Activated CD4-positive, CD25-positive, alpha-beta regulatory T cell (primary cell): ENCODE measurements at places on chromosomes 5 and 9.

DNA sequence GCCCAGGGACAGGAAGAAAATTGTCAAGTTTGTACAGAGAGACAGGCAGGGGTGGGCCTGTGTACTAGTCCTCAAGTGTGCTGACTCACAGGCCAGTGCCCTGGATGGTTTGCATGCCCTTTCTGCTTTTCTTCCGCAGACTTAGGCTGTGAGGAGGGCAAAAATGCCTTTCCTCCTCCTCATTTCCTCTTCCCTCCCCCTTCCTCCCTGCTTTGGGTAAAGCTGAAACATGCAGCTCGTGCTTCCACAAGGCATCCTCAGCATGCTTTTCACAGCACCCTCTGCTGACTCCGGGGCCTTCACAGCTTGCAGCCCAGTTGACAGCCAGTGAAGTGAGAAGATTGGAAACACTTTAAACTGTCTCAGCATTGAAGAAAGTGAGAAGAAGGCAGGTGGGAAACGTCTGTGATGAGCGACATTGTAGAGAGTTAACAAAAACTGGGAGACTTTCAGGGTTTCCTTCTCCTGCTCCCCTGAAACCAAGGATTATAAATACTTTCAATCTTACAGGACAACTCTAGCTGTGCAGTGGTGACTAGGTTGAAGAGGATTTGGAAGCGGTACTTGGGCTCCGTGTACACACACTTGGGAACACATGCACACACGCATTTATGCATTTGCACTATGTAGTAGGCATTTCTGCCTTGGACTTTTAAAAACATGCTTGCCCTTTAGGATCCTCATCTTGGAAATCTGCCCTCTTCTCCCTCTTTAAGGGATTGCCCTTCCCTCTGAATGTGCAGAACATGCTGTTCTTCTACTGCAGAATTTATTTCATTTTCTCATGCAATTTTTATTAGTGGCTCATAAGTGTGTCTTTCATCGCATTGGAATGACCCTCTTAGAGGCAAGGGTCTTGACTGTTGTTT lies 138.8 kb downstream of the GRIA1 start:
- DNase-seq: no peak

GRCh38 chr9:111542497-111543254 lies 17.7 kb downstream of the ZNF483 start:
- DNase-seq: no peak

DNA sequence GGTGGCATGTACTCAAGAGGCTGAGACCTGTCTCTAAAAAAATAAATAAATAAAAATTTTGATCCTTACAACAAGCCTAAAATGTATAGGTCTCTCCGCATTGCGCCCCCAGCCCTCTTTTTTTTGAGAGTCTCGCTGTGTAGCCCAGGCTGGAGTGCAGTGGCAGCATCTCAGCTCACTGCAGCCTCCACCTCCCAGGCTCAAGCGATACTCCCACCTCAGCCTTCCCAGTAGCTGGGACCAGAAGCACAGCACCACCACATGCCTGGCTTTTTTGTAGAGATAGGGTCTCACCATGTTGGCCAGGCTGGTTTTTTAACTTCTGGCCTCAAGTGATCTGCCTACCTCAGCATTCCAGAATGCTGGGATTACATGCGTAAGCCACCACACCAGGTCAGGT lies 2.2 kb upstream of the GARIN3 start:
- no peak for DNase-seq

DNA sequence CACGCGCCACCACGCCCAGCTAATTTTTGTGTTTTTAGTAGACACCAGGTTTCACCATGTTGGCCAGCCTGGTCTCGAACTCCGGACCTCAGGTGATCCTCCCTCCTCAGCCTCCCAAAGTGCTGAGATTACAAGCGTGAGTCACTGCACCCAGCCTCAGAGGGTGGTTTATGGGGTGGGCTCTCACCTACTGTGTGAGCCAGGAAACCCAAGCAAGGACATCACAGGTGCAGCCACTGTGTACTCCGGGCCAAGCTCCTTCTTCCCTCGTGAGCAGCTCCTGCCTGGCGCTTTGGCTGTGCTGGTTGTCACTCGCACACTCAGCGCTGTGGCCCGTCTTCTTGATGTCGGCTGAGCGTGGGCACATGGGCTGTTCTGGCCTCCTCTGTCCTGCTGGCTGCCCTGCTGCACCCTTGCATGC lies 70.1 kb downstream of the WNK2 start:
- no peak for DNase-seq

DNA sequence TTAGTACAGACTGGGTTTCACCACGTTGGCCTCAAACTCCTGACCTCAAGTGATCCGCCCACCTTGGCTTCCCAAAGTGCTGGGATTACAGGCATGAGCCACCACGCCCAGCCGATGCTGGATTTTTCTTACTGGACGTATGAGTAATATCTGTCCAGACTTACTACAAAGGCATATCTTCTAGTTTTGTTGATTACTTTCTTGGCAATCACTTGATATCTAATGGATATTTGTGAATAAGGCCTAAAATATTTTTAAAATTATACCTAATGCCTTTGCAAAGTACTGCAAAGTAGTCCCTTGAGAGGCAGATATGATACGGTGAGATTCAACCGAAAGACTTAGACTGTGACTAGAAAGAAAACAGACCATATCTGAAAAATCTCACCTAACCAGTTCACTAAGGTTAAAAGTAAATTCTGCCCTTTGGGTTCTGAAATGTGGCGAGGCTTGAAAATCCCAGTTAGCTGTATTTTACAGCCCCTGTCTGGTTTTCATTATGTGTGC lies 152.1 kb downstream of the GNAQ start:
- no peak for DNase-seq

DNA sequence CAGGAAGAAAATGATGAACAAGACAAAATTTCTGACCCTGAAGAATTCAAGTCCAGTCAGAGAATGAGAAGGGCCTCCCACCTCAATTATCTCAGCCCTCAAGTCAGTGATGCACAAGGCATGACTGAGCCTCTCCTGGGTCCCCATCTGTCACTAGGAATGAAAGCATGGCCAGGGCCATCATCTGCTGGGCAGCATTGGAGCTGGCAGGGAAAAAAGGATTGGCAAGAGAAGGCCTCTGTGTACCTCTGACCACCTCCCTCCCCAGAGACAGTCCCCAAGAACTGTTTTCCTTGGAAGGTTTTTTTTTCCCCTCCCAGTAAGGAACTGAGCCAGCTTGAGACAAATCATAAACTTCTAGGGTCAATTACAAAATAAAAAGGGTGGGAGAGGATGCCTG lies 76.7 kb downstream of the KLHL3 start:
- no peak for DNase-seq

DNA sequence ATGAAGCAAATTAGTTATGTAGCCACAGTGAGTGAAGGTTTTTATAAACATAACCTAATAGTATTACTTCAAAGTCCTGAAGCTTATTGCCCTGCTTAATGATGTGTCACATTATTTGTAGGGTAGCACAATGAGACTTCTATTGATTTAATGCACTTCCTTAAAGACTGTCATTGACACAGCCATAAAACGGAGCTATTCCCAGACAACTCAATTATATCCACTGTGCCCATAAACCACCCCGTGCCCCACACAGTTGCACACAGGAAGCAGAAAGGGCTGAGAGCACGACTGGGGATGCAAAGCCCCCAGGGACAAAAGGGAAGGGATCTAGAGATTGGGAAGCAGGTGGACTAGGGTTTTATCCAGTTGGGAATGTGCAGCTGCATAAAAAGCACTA lies 37.0 kb downstream of the TRIM32 start:
- no peak for DNase-seq

DNA sequence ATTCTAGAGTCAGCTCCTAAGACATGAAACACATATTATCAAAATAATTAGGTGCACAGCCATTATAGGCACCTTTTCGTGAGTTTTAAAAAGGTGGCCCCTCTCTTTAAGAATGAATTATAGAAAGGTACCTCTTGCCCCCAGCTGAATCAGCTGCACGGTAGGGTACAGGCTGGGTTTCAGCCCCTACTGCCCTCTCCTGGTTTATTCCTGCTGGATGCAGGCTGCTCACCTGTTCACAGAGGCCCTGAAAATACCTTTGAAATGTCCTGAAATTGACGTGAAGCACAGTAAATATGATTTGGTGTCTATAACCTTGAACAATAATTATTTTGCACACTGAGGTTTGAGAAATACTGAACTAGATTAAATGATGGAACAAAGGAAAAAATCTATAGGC lies 504.8 kb upstream of the SGCD start:
- no peak for DNase-seq

DNA sequence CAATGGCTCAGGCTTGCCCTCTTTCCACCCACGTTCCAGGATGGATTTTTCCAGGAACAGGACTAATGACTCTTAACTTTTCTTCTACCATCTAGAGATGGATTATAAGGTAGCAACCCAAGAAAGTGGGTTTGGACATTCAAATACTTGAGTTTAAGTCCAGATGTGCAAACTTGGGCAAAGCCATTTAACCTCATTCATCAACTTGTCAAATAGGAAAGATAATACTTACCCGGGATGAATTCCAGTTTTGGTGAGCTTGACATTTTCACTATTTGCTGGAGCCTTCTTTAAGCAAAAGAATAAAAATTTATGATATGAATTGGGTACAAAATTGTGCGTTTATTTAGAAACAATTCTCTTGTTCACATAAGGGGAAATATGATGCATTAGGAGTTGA lies 44.3 kb upstream of the ZBED3 start:
- no peak for DNase-seq

GRCh38 chr9:20604562-20604961 lies 17.7 kb downstream of the MLLT3 start:
- no peak for DNase-seq

DNA sequence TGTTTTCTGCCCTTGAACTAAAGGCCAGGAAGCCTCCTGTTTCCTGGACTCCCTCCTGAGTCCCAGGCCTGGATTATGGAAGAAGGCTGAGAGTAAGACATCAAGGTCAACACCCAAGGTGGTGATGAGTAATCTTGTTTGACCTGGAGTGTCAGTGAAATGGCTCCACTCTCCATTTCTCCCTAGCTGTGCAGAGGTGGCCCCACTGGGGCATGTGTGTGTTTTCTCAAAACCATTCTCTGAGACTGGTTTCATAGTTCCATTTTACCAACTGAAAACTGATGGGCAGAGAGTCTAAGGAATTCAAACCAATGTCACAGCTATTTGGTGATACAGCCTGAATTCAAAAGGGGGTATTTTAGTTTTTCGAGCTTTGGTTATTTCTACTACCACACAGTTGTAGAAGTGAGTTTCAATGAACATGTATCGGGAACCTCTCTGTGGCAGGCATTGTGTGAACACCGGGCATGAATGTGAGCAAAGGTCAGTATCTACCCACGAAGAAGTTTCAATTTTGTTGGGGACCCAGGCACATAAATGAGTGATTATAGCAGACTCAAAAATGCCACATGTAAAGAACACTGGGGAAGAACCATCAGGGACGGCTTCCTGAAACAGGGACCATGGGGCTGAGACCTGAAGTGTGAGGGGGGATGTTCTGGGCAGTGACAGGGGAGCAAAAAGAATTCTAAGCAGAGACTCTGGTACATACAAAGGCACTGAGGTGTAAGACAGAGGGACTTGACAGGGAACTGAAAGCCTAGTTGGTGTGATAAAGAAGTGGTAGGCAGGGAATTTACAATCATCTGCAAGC lies 269.6 kb upstream of the KLF4 start:
- DNase-seq: no peak

DNA sequence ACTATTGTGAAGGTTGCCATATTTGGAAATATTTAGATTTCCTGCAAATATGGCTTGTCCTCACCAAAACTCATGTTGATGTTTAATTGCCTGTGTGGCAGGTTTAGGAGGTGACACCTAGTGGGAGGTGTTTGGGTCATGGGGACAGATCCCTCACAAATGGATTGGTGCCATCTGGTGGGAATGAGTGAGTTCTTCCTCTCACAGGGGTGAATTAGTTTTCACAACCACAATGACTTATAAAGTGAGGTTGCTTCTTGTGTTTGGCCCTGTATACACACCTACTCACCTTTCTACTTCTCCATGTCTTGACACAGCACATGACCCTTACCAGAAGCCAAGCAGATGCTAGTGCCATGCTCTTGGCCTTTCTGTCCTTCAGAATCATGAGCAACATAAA lies 41.1 kb downstream of the ISOC1 start:
- no peak for DNase-seq
